ENCODE measurements at places on chromosomes 11 and 22.

DNA sequence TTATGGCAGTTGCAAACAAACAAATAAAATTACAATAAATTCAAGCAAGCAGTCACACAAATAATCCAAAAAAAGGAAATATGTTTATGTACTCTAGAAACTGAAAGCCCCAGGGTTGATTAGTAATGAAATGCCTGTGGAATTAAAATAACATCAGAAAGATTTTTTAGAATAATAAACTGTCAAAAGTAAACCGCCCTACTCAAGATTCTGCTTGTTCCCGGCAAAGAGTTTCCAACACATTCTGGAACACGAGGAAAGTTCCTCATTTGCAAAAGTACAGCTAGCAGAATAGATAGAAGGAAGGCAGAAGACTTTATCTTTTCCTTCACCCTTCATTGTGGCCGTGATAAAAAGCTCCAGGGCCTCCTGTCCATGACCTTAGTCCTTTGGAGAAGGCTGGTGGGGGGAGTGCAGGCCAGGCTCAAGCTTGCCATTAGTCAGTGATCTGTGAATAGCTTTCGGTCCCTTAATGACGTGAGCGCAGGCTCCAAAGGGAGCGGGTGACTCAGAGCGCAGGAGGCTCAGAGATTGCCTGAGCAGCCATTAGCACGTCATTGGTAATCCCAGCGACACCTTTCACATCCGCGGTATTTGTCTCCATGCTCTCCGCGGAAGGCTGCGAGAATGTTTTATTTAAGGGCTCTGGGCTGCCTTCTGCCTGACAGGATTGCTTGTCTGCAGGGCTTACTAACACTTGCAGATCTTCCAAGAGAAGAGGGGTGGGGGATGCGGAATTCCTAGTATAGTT, 458.3 kb downstream of the METTL15 start:
- no peak for DNase-seq

GRCh38 chr22:27022274-27022895, 365.0 kb downstream of the MIAT start:
- no peak for DNase-seq

GRCh38 chr11:44848203-44848962, 102.3 kb downstream of the TP53I11 start:
- DNase-seq, result no peak

- DNase-seq, result no peak
Observed at GRCh38 chr22:38262051-38262795, 10.6 kb downstream of the TMEM184B start.

DNA sequence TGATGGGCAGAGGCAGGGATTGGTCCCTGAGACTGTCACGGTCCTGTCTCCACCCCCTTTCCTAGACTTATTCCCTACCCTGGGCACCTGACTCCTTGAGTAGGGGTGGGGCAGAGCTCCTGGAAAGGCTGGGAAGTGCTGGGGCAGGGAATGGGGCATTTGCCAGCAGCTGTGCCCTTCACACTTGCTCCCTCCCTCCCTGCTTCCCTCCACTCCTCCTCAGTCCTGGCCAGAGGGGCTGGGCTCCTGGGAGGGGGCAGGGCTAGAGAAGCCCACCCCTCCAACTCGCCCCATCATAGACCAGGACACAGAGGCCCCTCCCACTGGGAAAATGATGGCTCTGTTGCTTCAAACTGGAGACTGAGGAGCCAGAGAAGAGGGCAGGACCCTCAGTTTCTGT, 11.6 kb downstream of the SCN2B start:
- no peak for DNase-seq

GRCh38 chr11:102780491-102780918, at the start of gene MMP10:
Gene MMP10 (minus strand): TSS chr11:102780628. CDS start chr11:102780591, 37 bp downstream.
- no peak for DNase-seq

DNA sequence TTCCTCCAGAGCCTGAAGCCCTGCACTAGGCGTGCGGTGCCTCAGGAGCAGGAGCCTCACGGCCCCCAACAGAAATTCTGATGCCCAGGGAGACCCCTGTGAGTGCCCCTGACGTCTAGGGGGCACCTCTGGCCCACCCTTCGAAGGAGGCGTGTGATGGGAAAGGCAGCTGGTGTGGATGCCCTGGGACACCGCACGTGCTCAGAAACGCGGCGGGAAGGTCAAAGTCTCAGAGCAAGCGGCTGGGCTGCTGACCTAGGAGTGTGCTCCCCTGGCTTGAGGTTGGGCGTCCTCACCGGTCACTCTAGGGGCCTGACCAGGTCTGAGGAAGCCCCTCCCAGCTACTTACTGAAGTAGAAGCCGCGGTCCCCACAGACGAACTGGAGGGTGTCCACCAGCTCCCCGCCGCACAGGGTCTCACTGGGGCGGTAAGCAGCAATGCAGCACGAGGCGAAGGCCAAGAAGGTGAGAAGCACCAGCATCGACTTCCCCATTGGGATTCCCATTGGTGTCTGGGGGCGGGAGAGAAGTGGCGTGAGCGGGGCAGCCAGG, 4.1 kb downstream of the IGF2 start:
- no peak for DNase-seq

DNA sequence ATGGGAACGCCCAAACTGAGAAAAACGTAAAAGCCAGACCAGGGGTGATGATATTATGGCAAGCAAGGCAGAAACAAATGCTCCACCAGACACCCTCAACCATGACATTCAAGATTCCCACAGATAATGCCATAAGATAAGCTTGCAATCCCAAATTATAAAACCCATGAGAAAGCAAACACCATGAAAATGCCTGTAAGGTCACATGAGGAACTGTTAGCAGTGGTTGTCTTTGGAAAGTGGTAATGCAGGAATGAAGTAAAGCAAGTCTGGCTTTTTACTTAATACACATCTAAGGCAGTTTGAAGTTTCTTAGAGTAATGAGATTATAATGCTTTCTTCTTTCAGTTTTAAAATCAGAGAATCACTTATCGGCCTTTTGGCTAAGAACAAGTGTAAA, 111.0 kb downstream of the MN1 start:
- no peak for DNase-seq

DNA sequence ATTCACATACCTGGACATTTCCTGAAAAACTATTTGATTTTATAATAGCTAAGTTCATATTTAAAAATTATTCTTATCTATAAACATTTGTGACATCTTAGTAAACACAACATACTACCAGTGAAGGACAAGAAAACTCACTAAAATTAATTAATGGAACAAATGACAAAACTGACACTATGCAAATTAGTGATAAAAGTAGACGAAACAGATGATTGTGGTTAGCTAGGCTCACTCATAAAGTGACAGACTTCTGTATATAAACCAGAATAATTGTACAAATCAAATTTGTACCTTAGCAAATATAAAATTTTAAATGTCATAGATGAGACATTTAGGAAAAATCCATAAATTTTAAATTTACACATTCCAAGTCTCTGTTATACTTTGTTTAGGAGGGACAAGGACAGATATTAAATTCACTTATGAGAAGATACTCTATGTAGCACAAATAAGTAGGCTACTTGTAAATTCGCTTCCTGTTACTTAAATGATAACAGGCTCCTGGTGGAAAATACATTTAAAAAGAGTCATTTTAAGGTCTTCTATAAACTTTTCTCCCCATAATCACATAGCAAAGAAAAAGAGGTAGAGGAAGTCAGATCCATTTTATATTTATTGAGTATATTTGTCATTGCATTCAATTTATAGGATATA, 81.2 kb downstream of the KIF18A start:
- no peak for DNase-seq

DNA sequence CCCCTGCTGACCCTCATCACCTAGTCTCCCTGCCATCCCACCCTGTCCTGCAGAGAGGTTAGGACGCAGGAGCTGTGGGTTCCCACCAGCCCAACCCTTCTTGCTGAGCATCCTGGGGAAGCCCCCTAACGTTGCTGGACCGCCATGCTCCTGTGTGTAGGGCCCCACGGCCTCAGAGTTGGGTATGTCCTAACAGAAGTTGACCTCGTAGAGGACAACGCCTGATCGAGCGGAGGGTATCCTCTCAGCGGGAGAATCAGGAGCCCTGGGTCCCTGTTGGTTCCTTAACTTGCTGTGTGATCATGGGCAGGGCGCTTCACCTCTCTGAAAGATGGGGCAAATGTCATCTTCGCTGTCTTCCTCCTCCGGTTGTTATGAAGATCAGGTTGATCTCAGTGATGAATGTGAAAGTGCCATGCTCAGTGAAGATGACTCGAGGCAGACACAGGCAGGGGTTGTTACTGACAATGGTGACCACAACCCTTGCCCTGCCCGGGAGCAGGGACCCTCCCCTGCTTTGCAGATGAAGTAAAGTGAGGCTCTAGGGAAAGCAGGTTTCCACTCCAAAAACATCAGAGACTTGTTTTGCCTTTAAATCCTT, 19.3 kb upstream of the CD5 start:
- DNase-seq, result no peak

- DNase-seq, result no peak
Observed at GRCh38 chr11:123065621-123066020, 3.7 kb upstream of the HSPA8 start.

DNA sequence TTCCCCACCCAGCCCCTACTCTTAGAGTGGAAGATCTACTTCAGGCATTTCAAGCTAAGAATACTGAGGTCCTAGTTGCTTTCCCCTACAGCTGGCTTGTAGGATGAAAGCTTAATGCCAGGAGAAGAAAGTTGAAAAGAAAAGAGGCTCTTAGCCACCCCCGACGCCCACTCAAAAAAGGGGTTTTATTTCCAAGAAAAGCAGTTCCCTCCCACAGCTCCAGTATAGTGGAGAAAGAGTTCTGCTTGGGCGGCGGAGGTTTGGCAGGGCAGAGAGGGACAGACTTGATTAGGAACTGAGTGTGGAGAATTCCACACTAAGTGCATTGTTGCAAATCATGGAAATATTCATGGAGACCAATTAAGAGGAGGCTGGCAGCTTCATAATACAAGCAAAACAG, 470.9 kb downstream of the ETS1 start:
- DNase-seq, result no peak

- DNase-seq, result no peak
Observed at GRCh38 chr22:17770180-17771077, 3.8 kb downstream of the BID start.

DNA sequence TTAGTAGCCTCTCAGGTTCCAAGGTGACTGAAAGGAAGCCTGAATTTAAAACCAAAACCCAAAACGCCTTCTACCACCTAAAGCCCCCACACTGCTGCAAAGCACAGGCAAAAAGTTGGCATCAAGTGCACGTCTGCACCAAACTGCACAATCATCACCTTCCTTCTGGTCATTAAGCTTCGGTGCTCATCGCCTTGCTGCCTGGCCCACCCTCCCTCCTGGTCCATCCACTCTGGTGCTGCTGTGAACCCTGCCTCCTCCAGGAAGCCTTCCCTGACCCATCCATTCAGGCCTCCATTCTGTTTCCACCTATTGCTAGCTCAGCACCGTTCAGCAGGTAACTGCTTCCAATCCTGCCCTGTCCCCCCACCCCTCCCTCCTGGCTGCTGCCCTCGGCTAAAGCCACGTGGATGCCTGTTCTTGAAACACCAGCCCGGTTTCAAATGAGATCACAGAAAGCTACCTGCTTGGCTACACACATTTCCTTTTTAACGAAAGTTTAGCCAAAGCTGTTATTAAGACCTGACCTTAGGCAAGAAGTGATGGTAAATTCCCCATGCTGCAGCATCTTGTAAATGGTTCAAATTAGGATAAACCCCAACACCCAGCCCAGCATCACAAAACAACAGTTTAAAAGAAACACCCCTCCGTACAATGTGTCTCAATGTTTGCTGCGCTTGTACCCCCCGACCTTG, 53.8 kb upstream of the CD5 start:
- no peak for DNase-seq

DNA sequence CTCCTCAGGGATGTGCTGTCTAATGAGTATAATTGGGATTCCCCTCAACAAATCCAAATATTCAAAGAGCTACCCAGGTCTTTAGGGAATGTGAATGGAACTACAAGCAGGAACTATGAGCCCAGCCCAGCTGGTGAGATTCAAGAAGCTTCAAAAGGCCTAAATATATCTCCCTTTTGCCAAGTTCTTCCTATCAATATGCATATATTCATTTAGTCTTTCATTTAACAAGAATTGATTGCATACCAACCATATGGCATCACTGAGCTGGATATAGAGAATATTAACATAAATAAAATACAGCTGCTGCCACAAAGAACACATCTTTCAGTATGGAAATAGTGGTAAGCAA, 58.9 kb upstream of the PRSS23 start:
- no peak for DNase-seq

DNA sequence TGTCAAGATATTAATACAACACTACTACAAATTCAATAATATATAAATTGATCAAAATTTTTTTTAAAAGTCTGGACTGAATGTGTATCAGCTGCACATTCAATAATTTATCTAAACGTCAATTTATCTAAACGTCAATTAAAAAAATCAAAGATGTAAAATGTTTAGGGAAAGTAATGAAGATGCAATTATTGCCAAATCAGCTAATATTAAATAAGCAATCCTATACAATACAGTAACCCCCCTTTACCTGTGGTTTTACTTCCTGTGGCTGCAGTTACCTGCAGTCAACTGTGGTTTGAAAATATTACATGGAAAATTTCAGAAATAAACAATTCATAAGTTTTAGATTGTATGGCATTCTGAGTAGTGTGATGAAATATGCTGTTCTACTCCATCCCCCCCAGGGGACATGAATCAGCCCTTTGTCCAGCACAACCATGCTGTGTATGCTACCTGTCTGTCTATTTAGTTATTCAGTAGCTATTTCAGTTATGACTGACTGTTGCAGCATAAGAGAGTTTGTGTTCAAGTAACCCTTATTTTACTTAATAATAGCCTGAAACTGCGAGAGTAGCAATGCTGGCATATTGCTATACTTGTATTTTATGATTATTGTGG, 72.2 kb downstream of the CWF19L2 start:
- DNase-seq, result no peak

DNA sequence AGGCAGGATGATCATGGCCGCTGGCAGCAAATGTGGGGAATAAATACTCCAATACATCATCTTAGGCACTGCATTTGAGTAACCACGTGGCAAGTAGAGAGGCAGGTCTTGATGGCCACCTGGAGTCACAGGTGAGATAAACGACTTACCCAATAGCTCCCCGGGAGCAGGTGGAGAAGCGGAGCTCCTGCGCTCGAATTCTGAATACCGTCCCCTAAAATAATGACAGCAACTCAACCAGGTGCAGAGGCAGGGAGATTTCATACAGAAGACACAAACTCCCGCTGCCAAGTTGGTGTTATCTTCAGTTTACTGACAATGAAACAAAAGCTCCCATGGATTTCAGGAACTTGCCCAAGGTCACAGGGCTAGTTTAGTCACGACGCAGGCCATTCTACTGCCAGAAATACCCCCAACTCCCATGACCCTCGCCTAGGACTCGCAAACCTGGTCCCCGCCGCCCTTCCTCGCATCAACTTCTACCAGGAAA, 437 bp downstream of the SLC43A3 start:
- DNase-seq, result no peak

GRCh38 chr11:61569701-61570100, 11.2 kb downstream of the SYT7 start:
- no peak for DNase-seq

Measured in D721Med (cell line).